ENCODE measurements at places on chromosomes 6 and 20. TPM values are rescaled to one million over a fixed set of nuclear protein-coding genes. Genes with fewer than 3 reads are reported as not detected.

The TMEM244 gene
- total RNA-seq: not detected

The MAS1 gene
- not detected for total RNA-seq

The MTFR2 gene
- 4.3 TPM for total RNA-seq

The FOXQ1 gene
- total RNA-seq: 0.43 TPM

The KIF25 gene
- total RNA-seq: under 0.01 TPM

The FRK gene
- total RNA-seq: 0.43 TPM

The SLC22A2 gene
- under 0.01 TPM for total RNA-seq

The PDE7B gene
- 3.9 TPM for total RNA-seq

The NOTCH4 gene
- 1.6 TPM for total RNA-seq

The RNF8 gene
- 19.0 TPM for total RNA-seq

The PMEPA1 gene
- total RNA-seq: 0.86 TPM

The SLC22A3 gene
- total RNA-seq: 1.3 TPM

The ZBTB9 gene
- total RNA-seq: 4.7 TPM

The MCCD1 gene
- total RNA-seq: not detected

The TNF gene
- under 0.01 TPM for total RNA-seq

The SEMG1 gene
- total RNA-seq: not detected

The COL21A1 gene
- total RNA-seq: under 0.01 TPM

The SMAP1 gene
- total RNA-seq: 20.3 TPM

The LGSN gene
- 0.32 TPM for total RNA-seq

GRCh38 chr20:39855056-39855455 is 834.0 kb downstream of the MAFB start:
- no peak for DNase-seq

GRCh38 chr20:8578161-8578865 is 446.2 kb downstream of the PLCB1 start:
- peak; percentile 43 for DNase-seq

DNA sequence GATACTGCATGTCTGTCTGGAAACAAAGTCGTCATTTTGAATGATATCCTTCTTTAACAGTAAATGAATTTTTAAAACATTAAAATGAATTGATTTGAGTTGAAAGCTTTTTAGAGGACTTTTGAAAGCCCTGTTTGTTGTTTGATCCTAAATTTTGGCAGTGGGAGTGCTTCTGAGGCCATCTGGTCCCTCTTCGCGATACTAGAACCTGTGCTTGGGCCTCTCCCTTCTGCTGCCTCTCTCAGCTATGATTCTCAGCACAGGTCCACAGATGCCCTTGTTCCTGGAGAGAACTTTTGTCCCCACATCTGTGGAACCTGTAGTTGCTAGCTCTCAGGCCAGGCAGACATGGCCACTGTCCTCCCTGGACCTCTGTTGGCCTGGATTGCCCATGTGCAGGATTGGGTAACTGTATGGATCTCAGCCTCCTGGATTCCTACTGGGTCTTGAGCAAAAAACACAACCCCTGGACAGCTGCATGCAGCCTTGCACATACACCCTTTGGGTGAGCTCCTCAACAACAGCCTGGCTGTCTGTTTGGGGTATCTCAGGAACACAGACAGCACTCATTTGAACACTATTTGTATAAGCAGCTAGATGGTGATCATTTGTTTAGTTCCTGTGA is 21.9 kb downstream of the UST start:
- no peak for DNase-seq

- no peak for DNase-seq
Measured at GRCh38 chr6:43725643-43726580, 38.3 kb upstream of the MRPS18A start.

DNA sequence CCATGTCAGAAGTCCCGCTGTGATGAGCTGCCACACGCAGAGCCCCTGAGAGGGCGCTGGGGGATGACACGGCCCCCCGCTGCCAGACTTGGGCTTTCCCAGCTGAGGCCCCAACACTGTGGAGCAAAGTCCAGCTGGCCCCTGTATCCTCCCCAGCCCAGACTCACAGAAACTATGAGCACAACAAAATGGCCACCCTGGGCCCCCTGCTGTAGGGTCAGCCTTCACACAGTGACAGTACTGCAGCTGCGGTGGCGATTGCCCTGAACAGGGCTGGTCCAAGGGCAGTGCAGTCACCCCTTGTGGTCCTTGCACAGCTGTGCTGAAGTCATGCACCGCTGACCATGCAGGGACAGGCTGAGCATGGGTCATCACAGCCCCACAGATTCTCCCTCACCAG is 78.2 kb upstream of the CST7 start:
- no peak for DNase-seq

- no peak for DNase-seq
Measured at GRCh38 chr20:46938434-46938833, 43.8 kb downstream of the EYA2 start.

GRCh38 chr6:33631971-33632557 is 10.9 kb downstream of the ITPR3 start:
- no peak for DNase-seq

GRCh38 chr6:121436274-121436857 is 920 bp downstream of the GJA1 start:
- no peak for DNase-seq

DNA sequence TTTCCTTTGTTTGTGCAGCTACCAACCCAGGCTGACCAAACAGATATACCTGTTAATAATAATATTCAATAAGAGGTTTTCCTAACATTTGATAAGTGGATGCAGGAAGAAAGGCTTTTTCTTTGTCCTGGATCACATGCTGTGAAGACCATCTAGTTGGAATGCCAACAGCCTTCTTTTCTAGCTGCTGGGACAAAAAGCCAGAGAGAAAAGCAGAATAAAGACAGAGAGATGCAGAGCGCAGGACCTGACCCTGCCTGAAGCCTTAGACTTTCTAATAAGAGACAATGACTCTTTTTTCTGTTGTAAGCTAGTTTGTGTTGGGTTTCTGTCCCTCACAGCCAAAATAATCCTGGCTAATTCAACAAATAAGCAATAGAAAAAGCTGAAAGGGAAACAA is 308.2 kb downstream of the PHF3 start:
- no peak for DNase-seq

GRCh38 chr20:13029687-13030375 is 21.1 kb downstream of the SPTLC3 start:
- DNase-seq: peak; percentile 71

- DNase-seq: no peak
Measured at GRCh38 chr6:75431379-75431778, 62.2 kb downstream of the FILIP1 start.

GRCh38 chr6:30881392-30882203 is 2.7 kb upstream of the DDR1 start:
- DNase-seq: peak; percentile 57

DNA sequence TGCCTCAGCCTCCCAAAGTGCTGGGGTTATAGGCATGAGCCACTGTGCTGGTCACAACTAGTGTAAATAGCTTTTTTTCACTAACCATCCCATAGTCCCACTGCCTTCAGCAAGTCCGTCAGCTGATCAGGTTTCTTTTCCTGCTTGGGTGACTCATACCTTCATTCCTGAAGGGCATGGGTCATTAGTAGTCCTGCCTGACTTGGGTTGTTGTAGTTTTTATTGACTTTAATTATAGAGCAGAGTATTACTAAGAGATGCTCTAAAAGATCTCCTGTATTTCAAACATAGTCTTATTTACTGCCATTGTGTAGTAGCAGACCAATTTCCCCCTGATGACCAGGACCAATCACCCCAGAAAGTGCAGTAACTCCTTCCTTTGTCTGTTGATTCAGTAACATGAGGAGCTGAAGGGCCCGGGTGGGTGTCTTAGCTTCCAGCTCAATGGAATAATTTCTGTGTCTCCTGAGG is 25.8 kb downstream of the HLA-C start:
- peak; percentile 64 for DNase-seq

DNA sequence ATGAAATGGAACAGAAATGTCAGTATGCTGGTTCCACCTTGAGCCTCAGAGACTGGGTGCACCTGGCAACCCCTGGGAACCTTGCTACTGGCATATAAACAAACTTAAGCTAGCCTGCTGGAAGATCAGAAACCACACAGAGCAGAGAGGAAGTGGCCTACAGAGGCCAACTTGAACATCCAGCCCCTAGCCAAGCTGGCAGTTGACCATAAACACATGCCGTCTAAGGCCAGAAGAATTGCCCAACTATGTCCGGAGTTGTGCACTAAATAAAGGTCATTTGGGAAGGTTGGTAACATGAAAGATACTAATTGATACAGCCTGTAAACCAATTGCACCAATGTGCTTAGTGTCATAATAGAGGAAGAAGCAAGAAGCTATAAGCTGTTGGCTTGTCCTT is 266.6 kb upstream of the BTBD3 start:
- DNase-seq: no peak

GRCh38 chr6:90226257-90226656 is 70.4 kb downstream of the BACH2 start:
- DNase-seq: no peak

GRCh38 chr6:105897131-105897530 is 189.0 kb upstream of the PRDM1 start:
- DNase-seq: no peak

GRCh38 chr6:42418724-42419123 is 33.0 kb downstream of the TRERF1 start:
- DNase-seq: no peak

GRCh38 chr6:169293196-169293595 is 39.5 kb upstream of the THBS2 start:
- DNase-seq: peak; percentile 38

- no peak for DNase-seq
Measured at GRCh38 chr6:16153211-16153820, 24.4 kb downstream of the MYLIP start.

GRCh38 chr6:37210313-37210968 is 40.5 kb downstream of the PIM1 start:
- peak; percentile 88 for DNase-seq

GRCh38 chr20:51386586-51386985 is 155.9 kb downstream of the NFATC2 start:
- no peak for DNase-seq

GRCh38 chr6:89574910-89575561 is 63.5 kb downstream of the LYRM2 start:
- no peak for DNase-seq

GRCh38 chr6:116450769-116451740 is 10.1 kb upstream of the CALHM6 start:
- no peak for DNase-seq

GRCh38 chr6:48765352-48765961 is 654.5 kb upstream of the PTCHD4 start:
- peak; percentile 73 for DNase-seq

DNA sequence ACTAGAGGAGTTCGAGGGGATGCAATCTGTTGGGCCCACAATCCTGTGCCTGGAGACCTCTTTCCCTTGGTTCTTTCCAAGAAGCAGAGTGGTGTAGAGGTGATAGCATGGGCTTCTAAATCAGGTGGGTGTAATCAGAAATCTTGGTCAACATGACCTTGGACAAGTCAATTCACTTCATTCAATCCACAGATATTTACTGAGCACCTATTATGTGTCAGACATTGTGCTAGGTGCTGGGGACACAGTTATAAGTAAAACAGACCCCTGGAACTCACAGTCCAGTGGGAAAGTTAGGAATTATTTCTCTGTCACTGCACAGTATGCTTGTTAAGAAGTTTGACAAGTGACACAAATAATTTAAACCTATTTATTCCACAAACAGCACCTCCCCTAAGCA is 3.3 kb upstream of the E2F1 start:
- DNase-seq: no peak

- no peak for DNase-seq
Measured at GRCh38 chr6:33428224-33428965, 8.5 kb downstream of the SYNGAP1 start.

- DNase-seq: peak; percentile 7
Measured at GRCh38 chr6:138287144-138287955, 69.1 kb upstream of the PBOV1 start.

GRCh38 chr20:409697-410559 is 1.8 kb downstream of the RBCK1 start:
- no peak for DNase-seq

GRCh38 chr6:9521152-9521530 is 893.7 kb downstream of the TFAP2A start:
- no peak for DNase-seq

DNA sequence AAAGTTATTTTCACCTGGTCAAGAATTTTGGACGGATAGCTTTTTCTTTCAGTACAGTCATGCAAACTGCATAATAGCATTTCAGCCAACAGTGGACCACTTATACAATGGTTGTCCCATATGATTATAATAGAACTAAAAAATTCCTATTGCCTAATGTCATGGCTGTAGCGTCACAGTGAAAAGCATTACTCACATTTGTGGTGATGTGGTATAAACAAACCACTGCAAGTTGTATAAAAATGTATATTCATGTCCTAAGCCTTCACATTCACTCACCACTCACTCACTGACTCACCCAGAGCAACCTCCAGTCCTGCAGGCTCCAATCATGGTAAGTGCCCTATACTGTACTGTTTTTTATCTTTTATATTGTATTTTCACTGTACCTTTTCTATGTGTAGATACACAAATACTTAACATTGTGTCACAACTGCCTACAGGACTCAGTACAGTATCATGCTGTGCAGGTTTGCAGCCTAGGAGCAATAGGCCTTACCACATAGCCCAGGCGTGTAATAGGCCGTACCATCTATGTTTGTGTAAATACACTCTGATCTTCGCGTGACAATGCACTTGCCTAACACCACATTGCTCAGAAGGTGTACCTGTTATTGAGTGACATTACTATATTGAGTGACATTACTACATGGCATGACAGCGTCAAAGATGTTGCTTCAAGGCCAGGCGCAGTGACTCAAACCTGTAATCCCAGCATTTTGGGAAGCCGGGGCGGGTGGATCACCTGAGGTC is 17.9 kb downstream of the ABHD12 start:
- DNase-seq: peak; percentile 89

Measured in fibroblast of villous mesenchyme (primary cell).